ENCODE measurements at places on chromosomes 5 and 9.

GRCh38 chr5:165039748-165040147 lies 1534.3 kb downstream of the MAT2B start:
- no peak for DNase-seq

GRCh38 chr5:64210866-64211265 lies 45.2 kb downstream of the RNF180 start:
- no peak for DNase-seq

- no peak for DNase-seq
These were observed 51.7 kb upstream of the SLC27A6 start for GRCh38 chr5:128913551-128913950.

- DNase-seq, result no peak
These were observed 14.0 kb downstream of the MAP3K1 start for GRCh38 chr5:56829137-56829908.

DNA sequence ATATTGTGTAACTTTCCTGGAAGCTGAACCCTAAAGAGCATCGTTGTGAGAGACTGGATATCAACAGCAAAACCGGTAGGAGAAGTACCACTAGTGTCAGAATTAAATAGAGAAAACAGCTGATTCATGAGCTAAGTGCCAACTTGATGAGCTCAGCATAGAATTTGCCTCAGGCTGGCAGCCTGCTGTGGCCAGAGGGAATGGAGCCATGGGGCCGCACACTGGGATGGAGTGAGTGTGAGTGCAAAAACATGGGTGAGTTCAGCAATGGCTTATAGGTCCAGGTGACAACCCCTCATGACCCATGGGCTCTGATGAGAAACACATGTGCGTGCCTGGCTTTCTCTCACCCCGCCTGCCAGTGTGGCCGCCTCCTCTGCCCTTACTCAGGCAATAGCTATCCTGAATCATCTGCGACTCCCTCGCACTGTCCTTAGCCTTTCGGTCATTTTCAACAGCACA lies 25.4 kb downstream of the ADAMTS16 start:
- no peak for DNase-seq

GRCh38 chr5:180289433-180289832 lies 2.5 kb downstream of the MAPK9 start:
- no peak for DNase-seq

- no peak for DNase-seq
These were observed 57.4 kb upstream of the ECM2 start for GRCh38 chr9:92592946-92593861.

DNA sequence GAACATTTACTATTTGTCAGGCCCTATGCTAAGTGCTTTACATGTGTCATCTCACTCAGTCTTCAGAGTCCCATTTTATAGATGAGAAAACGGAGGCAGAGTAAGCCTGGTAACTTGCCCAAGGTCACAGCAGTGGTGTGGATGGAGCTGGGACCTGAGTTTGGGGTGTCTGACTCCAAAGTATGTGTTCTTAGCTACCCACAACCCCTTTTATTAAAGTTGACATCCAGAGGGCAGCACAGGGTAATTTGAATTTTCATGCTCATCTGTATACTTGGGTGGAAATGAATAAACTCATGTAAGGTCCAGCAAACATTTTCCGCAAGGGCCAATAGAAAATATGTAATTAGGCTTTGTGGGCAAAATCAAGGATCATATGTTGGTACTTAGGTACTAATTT lies 93.4 kb upstream of the SLC25A48 start:
- peak; percentile 4 for DNase-seq

DNA sequence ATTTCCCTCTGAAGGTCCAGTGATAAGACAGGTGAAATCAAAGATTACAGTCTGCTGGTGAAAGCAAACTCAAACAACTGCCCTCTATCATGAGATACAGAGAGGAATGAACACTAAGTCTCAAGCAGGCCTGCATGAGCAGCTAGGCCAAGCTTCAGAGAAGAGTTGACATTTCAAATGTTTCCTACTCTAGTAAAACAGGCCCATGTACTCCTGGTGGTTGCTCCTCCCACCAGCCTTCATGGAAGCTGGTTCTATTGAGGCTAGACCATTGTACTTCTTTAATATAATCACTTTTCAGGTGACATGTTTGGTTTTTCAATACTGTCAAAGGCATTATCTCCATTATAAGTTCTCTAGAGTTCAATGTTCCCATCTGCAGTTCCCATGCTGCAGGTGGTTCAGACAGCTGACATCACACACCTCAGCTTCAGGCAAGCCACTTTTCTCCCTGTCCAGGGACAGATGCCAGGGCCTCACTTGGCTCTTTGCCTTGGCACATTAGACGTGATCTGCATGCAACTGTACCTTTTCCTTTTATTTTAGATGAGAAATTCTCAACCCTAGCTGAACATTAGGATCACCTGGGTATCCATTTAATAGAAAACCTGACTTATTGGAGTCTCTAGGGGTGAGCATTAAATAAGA lies 89.8 kb downstream of the PIK3R1 start:
- no peak for DNase-seq

GRCh38 chr9:84349671-84350070 lies 9.1 kb upstream of the SLC28A3 start:
- peak; percentile 26 for DNase-seq

GRCh38 chr9:70639853-70640814 lies 225.7 kb upstream of the KLF9 start:
- peak; percentile 58 for DNase-seq

DNA sequence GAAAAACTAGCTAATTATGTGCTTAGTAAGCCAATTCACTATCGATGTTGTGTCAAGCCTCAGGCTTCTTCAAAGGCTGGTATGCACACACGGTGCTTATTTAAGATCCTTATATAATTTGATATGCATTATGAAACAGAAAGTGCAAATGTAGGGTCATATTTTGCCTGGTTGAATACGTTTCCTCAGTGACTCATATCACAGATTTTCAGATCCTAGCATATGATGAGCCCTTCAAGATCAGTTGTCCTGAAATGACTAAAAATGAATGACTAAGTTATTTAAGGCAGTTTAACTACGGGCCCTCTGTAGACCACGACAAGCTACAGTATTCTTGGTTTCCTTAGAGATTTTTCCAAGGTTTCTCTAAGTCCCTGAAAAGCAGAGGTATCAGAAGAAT lies 778.3 kb downstream of the PRELID2 start:
- DNase-seq, result no peak

DNA sequence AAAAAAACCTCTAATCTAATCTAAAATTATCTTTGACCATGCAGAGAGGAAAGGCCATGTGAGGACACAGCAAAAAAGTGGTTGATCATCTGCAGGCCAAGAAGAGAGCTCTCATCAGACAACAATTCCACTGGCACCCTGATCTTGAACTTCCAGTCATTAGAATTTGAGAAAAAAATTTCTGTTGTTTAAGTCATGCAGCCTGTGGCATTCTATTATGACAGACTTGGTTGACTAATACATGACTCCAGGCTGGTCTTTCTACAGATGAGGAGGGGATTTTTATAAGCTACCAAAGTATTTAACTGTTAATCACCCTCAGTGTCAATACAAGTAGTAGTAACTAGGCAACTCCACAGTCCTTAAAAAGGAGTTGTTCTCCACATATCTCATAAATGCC lies 358.5 kb upstream of the RGMB start:
- DNase-seq, result no peak

- no peak for DNase-seq
These were observed 18.1 kb downstream of the MED27 start for GRCh38 chr9:132061526-132061925.

GRCh38 chr5:91061946-91062562 lies 321.1 kb downstream of the ARRDC3 start:
- DNase-seq, result no peak

DNA sequence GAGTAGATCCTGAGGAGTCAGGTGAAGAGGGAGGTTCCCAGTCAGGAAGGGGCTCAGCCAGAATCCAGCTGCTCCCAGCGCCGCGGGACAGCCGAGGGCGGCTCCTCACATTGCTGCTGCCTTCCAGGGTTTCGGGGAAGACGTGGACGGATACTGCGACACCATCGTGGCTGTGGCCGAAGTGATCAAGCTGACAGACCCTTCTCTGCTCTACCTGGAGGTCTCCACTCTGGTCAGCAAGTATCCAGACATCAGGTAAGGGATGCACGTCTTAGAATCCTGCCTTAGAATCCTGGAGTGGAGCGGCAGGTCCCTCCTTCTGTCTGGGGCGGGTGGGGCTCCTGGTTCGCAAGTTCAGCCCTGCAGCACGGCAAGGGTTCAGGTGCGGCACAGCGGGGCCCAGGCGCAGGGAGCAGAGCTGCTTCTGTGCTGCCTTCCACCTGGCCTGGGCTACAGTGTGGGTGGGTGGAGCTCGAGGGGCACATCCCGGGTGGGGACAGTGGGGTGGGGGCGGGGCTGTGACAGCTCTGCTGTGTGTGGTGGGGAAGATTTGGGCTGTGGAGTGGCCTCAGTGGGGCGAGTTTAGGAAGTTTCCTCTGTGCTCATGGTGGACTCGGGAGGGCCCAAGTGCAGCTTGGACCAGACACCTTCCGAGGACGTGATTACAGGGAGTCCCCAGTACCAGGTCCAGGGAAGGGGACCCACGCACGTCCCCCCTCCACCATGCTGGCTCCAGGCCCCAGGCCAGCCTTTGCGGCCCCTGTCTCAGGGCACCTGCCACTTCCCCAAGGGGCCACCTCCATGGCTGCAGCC lies 22.8 kb downstream of the EXOC3 start:
- DNase-seq, result no peak

GRCh38 chr5:125286271-125286670 lies 539.8 kb upstream of the ZNF608 start:
- no peak for DNase-seq

DNA sequence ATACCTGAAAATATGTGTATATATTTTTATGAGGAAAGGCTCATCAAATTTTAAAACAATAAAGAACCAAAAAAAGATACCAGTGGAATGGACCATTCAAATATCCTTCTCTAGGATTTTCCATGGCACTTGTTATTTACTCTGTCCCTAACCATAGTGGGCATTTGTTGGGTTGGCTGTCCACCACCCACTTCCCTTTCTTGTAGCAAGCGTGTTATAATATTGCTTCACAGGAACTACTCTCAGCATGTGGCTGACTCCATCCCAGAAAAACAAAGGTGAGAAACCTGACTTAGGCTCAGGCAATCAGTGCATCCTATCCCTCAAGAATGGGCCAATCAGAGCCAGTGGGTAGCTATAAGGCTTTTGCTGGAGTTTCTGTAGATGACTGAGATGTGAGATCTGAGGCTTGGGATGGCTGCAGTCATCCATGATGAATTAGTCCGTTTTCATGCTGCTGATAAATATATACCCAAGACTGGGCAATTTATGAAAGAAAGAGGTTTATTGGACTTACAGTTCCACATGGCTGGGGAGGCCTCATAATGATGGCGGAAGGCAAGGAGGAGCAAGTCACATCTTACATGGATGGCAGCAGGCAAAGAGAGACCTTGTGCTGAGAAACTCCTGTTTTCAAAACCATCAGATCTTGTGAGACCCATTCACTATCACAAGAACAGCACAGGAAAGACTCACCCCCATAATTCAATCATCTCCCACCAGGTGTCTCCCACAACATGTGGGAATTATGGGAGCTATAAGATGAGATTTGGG lies 17.2 kb downstream of the C5orf63 start:
- DNase-seq, result no peak

DNA sequence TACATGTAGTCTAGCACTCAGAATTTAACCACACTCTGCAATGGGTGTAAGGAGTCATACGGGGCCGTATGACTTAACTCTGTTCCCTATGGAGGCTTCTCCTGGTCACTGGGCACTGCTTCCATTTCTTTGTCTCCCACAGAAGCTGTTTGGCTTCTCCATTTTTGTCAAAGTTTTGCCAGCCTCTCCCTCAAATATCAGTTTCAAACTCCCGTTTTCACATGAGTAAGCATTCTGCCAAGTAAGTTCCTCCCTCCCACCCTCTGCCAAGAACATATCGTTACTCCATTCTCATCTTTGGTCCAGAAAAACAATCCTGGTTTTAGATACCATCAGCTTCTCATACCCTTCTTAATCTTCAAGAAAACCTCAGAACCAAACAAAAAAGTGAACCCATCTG lies 6.1 kb downstream of the AFAP1L1 start:
- no peak for DNase-seq
